Stimulated activated effector memory CD8-positive, alpha-beta T cell treated with anti-CD3 and anti-CD28 coated beads, Interleukin-12 subunit alpha, Interleukin-12 subunit beta, amount 100 ng/mL, for 72 hours (primary cell): ENCODE measurements at places on chromosomes 12 and 14.
A peak's percentile ranks its signal among the peaks of the same experiment; 100 is the strongest.

DNA sequence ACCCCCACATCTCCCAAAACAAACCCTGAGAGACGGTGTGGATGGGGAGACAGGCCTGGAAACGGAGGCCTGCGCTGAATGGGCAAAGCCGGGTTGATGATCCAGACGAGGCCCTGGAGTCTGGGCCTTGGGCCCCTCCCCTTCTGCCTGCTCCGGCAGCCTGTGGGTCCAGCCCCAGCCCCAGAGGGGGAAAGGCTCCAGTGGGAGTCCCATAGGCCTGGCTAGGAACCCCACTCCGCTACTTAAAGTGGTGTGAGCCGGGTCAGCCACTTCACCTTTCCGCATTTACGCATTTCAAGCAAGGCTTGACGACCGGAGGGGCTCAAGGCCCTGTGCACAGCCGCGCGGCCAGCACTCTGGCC lies 695 bp upstream of the TNFAIP2 start:
- DNase-seq = no peak

DNA sequence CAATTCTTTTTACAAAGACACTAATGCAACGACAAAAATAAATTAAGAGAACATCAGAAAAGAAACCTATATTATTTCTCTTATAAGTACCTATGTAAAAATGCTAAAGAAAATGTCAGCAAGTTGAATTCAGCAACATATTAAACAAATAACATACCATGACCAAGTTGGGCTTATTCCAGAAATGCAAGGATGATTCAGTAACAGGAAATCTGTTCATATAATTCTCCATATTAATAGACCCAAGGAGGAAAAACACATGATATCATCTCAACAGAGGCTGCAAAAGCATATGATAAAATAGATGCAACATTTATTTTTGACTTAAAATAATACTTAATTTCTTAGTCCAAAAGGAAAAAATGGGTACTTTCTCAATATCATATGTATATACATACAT lies 25.1 kb upstream of the GPHB5 start:
- DNase-seq = no peak

DNA sequence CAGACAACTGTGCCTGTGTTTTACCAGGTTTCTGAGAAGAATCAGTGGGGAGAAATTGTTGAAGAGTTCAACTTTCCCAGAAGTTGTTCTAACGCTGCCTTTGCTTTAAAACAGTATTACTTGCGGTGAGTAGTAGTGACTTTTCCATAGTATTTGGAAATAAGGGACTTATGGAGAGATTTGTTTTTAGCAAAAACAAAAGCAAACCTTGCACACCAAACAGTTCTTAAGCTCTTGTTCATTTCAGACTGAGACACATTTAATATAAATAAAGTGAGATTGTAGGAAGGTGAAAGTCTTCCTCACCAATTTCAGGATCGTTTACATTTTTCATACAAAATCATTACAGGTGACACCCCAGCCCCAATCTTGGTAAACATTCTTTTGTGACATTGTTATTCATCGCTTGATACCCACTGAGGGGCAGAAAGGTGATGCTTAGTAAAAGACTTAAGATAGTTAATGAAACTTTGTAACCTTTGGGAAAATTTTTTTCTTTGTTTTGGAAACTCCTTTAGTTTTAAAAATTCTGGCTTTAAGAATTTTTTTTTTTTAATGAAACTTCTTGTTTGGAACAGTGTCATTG lies 1.8 kb downstream of the ARID2 start:
- no peak for DNase-seq

- peak; percentile 71 for DNase-seq
Observed at GRCh38 chr14:92680781-92681650, 67.4 kb downstream of the LGMN start.

GRCh38 chr14:34843011-34843554 lies 32.1 kb downstream of the BAZ1A start:
- DNase-seq = no peak

GRCh38 chr12:122022393-122023338 lies 982 bp downstream of the BCL7A start:
- peak; percentile 55 for DNase-seq

- no peak for DNase-seq
Observed at GRCh38 chr14:74720526-74720925, 7.6 kb downstream of the FCF1 start.

GRCh38 chr12:43273467-43273866 lies 278.5 kb downstream of the ADAMTS20 start:
- DNase-seq = no peak

- peak; percentile 38 for DNase-seq
Observed at GRCh38 chr14:56118611-56119181, 485 bp downstream of the PELI2 start.

- DNase-seq = no peak
Observed at GRCh38 chr12:101459642-101460346, 15.3 kb upstream of the SPIC start.

- no peak for DNase-seq
Observed at GRCh38 chr12:119006746-119007145, 25.4 kb downstream of the SRRM4 start.

DNA sequence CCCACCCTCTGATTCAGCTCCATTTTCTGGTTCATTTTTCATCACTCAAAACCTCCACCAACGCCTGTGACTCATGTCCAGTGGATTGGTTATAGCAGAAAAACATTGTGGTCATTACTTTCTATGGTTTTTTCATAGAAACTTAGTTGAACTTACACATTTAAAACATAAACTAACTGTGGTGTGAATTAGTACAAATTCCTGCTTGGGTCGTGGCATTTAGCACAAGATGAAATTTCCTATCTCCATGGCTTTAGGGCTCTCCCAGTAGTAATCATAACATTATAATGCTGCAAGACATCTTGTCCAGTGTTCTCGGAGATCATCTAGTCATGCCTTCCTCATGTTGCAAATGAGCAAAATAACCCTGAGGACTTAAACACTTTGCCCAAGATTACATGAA lies 7.1 kb downstream of the RNASE7 start:
- no peak for DNase-seq

- no peak for DNase-seq
Observed at GRCh38 chr14:89351221-89351515, 65.9 kb downstream of the FOXN3 start.

DNA sequence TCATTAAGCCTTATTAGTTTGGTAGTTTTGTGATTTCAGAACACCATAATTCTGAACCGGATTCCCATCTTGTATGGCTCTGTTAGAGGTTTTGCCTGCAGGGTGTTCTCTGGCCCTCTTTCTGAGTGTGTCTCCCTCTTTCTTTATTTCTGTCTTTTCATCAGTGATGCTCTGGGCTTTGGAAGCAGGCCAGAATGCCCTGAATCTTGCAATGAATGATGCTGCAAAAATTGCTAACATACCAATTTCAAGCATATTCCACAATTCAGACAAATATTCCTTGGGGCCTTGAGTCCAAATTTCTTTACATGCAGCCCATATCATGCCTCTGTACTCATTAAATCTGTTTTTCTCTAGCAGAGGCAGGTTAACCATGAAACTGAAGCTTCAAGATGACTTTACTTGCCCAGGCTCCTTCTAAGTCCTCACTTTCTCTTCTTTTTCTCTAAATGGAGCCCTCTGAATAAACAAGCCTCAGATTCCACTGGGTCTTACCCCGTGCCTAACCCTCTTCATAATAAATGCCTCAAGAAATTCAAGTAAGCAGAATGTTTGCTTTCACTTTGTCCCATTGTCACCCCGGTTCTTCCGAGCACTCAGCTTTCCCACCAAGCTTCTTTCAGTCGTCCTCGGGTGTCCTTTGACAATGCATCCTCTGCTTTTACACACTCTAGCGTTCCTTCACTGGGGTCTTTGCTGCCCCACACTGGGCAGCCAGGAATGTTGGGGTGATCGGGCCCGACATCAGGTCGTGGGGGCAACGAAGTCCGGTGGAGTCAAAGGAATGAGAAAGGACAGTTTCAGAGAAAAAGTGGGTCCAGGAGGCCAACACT lies 78.8 kb upstream of the SLC38A4 start:
- DNase-seq = no peak

- no peak for DNase-seq
Observed at GRCh38 chr14:50762001-50762930, 68.7 kb downstream of the NIN start.
